IMR-90 (cell line): ENCODE measurements at places on chromosomes 7 and 10. TPM values are rescaled to one million over a fixed set of nuclear protein-coding genes. Genes with fewer than 3 reads are reported as not detected.

The KNDC1 gene
- total RNA-seq, result 0.18 and 0.56 TPM in 2 replicates

- H3K4me3 ChIP-seq, result no peak overlapping the region
- H3K27ac ChIP-seq, result no peak overlapping the region
- no peak for DNase-seq
- H3K36me3 ChIP-seq, result no peaks in the 10 kb centered on the region
Measured at GRCh38 chr7:35430547-35431153, 176.8 kb upstream of the TBX20 start.

DNA sequence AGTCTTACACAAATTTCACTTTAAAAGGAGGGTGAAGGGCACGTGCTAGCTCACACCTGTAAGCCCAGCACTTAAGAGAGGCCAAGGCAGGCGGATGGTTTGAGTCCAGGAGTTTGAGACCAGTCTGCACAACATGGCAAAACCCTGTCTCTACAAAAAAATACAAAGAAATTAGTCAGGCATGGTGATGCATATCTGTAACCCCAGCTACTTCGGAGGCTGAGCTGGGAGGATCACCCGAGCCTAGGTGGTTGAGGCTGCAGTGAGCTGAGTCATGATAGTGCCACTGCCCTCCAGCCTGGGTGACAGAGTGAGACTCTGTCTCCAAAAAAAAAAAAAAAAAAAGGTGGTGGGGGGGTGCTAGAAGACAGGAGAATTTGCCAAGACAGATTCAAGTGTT lies 237.3 kb upstream of the KLF14 start:
- no peaks in the 10 kb centered on the region for H3K27me3 ChIP-seq
- H3K4me3 ChIP-seq, result no peak overlapping the region
- no peak overlapping the region for H3K27ac ChIP-seq
- no peak for DNase-seq

The POT1 gene
- 28.5 and 30.6 TPM in 2 replicates for total RNA-seq

GRCh38 chr10:117710181-117710798 lies 167.7 kb downstream of the EMX2 start:
- no peaks in the 10 kb centered on the region for H3K27me3 ChIP-seq
- no peak overlapping the region for H3K4me3 ChIP-seq
- no peaks in the 10 kb centered on the region for H3K36me3 ChIP-seq
- no peaks in the 10 kb centered on the region for H3K4me1 ChIP-seq

GRCh38 chr7:110803602-110804143 lies 287.3 kb upstream of the LRRN3 start:
- H3K36me3 ChIP-seq, result no peaks in the 10 kb centered on the region
- no peak for DNase-seq
- H3K27ac ChIP-seq, result no peak overlapping the region
- no peaks in the 10 kb centered on the region for H3K27me3 ChIP-seq
- H3K4me1 ChIP-seq, result no peaks in the 10 kb centered on the region
- no peak overlapping the region for H3K4me3 ChIP-seq

DNA sequence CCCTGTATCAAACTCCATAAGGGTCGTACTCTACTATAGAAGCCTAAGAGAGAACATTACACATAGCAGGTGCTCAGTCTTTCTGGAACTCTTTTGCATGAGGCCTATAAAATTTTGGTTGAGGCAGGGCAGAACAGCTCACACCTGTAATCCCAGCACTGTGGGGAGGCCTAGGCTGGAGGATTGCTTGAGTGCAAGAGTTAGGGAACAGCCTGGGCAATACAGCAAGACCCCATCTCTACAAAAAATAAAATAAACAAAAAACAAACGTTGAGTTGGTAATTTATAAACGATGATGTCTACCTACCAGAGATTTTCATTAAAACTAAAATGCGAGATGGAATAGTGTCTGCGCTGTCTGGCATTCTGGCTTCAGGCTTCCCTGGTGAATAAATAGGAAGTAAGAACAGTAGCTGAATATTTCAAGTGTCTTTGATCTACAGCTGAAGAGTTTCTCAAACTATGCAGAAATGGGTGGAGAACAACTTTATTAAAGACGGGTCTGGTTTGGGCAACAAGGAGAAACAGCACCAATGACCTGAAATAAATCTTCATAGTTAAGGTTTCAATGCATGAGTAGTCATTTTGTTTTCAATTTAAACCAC lies 774 bp downstream of the PON2 start:
- peak overlapping the region; percentile 86 for H3K4me3 ChIP-seq
- H3K27me3 ChIP-seq, result no peaks in the 10 kb centered on the region

DNA sequence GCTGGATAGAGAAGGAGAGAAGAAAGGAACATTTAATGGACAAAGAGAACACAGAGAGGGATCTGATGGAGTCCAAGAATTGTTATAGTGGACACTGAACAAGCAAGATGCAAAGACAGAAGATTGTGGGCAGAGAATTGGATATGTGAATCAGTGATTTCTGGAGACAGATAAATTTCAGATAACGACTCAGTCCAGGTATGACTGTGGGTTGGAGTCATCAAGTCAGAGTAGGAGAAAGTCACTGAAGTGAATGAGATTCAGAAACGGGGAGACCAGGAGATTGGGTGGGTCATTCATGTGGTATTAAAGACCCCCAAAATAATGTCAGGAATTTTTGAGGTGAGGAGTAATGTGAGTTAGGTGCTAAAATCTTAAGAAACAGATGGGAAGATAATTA lies 23.0 kb downstream of the ASB4 start:
- H3K4me1 ChIP-seq, result no peaks in the 10 kb centered on the region
- peaks cover 7% of the 10 kb centered on the region for H3K27me3 ChIP-seq
- no peak overlapping the region for H3K4me3 ChIP-seq
- DNase-seq, result no peak
- no peak overlapping the region for H3K27ac ChIP-seq
